ENCODE measurements at places on chromosomes 4 and X. TPM values are rescaled to one million over a fixed set of nuclear protein-coding genes. Genes with fewer than 3 reads are reported as not detected.

GRCh38 chr4:5865896-5866599 lies 26.8 kb downstream of the CRMP1 start:
- DNase-seq, result no peak

Gene GAGE12J
- not detected for total RNA-seq

DNA sequence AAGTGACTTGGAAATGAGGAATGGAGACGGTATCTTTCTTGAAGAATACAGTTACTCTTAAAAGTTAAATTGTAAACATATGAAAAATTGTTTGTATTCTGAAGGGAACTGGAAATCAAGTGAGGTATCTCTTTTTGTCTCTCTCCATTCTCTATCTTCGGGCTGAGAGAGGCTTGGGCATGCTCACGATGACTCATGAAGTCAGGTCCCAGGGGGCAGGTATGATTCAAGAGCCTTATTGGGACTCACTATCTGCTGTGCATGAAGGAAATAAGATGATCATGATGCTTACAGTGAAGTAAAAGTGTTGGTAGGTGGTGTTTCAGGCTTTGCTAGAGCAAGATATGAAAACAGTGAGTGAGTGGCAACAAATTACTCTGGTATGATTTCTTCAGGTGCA lies 200.4 kb upstream of the PITX2 start:
- DNase-seq, result no peak

Gene GPR82
- total RNA-seq, result 0.25 TPM

DNA sequence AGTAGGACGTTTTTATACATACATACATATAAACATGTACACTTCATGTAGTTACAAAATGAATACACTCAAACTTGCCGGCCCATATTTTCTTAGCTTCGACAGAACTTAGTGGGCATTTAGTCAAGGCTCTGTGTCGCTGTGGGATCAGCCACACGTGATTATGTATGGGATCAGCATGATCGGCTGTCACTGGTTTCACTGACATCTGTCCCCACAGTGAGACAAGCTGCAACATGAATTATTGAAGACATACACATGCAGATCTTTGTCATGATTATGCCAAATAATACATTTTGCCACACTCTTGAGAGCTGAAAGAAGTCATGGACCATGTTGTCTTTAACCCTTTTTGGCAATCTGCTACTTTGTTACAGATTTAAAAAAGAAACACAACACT lies 38.2 kb upstream of the NAA11 start:
- DNase-seq, result no peak

DNA sequence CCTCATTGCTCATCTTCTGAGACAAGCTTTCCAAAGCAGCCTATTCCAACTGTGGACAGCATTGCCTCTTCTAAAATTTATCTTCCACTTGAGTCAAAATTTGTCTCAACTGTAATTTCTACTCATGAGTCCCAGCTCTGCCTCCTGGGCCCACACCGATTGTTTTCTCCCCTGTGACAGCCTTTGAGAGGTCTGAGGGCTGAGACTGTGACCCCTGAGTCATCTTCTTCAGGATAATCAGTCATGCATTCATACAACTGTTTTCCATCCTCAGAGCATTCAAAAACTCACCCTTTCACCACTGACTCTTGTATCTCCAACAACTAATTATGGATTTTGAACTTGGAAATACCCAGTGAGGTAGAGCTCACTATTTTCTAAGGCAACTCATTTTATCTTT lies 228.1 kb downstream of the EDA2R start:
- no peak for DNase-seq

DNA sequence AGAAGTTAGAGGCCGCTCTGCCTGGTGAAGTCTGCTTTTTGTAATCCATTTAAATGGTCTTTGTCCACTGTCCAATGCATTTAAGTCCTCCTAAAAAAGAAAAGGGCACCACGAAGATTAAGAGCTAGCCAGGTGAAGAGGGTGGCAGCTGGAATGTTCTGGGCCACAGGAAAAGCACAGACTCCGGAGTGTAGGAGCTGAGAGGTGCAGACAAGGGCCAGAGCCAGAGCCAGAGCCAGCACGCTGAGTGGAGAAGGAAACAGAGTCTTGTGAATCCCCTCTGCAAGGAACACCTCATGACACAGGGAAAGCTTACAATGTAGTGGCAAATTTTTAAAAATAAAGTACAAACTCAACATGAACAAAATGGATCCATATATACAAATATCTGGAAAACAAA lies 83.6 kb downstream of the TSPAN5 start:
- no peak for DNase-seq

DNA sequence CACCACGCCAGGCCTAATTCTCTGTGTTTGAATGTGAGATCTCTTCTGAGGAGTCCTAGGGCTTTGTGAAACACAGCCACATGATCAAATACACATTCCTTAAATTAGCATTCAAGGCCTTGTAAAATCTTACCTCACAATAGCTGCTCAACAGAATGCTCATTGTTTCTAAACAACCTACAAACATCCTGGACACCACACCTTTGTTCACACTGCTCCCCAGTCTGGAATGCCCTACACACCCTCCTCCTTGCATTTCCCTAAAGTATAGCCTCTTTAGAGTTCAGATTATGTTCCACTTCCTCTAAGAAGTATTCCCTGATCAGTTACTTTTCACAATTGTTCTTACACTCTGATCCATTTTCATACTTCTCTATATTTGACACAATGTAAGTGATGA lies 110.6 kb downstream of the AGTR2 start:
- DNase-seq, result no peak

DNA sequence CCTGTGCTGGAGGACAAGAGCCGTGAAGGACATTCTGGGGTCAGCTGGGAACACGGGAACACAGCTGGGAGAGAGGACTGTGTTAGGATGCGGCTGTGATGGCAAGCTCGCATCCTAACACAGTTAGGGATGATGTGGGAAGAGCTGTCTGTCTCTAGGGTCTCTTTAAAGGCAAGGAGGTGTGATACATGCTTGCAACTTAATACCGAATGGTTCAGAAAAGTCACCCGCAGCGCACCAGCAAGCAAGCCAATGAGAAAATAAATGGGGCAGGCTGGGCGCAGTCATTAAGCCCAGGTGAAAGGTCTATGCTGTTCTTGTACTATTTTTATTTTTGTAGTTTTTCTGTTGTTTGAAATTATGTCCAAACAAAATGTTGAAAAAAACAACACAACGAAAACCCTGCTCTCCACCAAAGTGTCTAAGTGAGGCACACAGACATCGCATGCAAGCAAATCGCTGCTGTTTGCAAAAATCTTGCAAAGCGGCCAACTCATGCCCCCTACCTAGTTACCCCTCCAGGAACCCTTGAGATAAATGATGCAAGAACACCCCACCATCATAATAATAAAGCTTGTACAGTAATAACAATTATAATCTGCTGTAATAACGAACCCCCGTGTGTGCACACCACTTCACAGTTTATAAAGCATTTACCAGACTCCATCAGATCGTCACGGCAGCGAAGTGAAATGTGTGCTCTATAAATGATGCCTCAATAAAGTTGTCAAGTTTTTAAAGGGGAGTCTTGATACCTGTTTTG lies 17.9 kb upstream of the ADRA2C start:
- no peak for DNase-seq

DNA sequence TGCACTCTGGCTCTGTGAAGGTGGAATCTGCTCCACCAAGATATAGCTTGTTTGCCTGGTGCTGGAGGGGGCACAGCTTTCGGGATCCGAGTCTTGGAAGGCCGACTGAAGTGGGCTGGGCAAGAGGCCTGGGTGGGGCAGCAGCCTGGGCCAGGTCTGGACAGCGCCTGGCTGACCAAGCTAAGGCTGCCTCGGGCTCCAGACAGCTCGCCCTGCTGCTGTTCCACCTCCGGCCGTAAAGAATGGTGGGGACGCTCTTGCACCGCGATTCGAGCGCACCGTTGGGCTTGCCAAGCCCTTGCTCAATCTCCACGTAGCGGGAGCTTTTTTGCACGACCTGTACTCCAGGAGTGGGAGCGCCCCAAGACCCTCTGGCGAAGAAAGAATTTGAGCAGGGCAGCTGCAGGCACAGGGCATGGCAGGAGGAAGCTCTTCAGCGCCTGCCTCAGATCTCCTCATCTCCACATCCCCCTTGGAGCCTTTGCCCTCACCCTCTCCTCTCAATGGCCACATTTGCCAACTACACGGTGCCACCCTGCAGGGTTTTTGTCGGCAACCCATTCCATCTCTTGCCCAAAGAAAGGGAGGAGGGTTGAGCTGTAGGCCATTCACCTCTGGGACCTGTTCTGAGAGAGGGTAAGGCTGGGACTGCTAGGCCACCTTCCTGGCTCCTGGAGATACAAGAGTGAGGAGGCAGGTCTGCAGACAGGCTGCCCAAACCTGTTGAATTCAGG lies 18.9 kb downstream of the CNGA2 start:
- DNase-seq, result no peak

Gene MAGEC1
- total RNA-seq, result not detected

Gene FOXR2
- not detected for total RNA-seq

- DNase-seq, result no peak
Measured at GRCh38 chrX:151676196-151676595, 19.1 kb upstream of the PRRG3 start.

- DNase-seq, result no peak
Measured at GRCh38 chr4:105496899-105497298, 23.0 kb upstream of the PPA2 start.

DNA sequence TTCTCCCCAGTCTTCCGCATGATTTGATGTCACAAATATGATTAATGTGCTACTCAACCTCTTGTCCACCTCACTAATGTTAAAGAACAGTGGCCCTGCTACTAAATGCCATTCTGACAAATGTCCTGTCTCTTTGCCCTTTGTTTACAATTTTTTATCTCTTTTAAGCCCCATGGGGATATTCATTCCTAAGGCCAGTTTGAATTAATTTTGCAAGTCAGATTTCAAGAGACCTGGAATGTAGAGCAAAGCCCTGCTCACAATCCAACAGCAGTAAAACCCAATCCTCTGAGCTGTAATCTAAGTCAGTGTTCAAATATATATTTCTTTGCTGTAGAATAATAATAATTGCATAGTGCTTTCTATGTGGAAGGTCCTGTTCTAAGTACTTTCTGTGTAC lies 81.2 kb downstream of the LDB2 start:
- no peak for DNase-seq

Gene TAF9B
- 20.8 TPM for total RNA-seq

Gene TBL1X
- 45.5 TPM for total RNA-seq

GRCh38 chr4:67054896-67055295 lies 490.4 kb downstream of the CENPC start:
- DNase-seq, result no peak

GRCh38 chrX:110402850-110403221 lies 44.2 kb downstream of the RTL9 start:
- no peak for DNase-seq

- no peak for DNase-seq
Measured at GRCh38 chrX:119870626-119871131, 854 bp downstream of the RNF113A start.

GRCh38 chrX:56226980-56227379 lies 5.2 kb upstream of the KLF8 start:
- no peak for DNase-seq

DNA sequence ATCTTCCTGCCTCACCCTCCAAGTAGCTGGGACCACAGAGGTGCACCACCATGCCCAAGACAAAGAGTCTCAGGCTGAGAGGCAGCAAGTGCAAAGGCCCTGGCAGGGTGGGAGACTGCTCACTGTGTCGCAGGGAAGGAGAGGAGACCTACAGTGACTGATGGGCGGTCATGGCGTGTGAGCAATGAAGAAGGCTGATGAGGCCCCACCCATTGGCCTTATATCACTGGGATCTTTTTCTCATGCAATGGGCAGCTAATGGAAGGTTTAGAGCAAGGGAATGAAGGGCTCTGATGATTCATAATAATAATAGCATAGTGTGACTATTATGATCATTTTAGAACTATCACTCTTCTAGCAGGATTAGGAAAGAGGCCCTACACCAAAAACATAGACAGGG lies 20.9 kb downstream of the FAM9C start:
- DNase-seq, result no peak

GRCh38 chr4:27327421-27328181 lies 467.0 kb downstream of the STIM2 start:
- no peak for DNase-seq

GRCh38 chrX:49161632-49162031 lies 926 bp upstream of the MAGIX start:
- DNase-seq, result no peak

GRCh38 chr4:67779631-67780030 lies 25.4 kb upstream of the GNRHR start:
- no peak for DNase-seq

DNA sequence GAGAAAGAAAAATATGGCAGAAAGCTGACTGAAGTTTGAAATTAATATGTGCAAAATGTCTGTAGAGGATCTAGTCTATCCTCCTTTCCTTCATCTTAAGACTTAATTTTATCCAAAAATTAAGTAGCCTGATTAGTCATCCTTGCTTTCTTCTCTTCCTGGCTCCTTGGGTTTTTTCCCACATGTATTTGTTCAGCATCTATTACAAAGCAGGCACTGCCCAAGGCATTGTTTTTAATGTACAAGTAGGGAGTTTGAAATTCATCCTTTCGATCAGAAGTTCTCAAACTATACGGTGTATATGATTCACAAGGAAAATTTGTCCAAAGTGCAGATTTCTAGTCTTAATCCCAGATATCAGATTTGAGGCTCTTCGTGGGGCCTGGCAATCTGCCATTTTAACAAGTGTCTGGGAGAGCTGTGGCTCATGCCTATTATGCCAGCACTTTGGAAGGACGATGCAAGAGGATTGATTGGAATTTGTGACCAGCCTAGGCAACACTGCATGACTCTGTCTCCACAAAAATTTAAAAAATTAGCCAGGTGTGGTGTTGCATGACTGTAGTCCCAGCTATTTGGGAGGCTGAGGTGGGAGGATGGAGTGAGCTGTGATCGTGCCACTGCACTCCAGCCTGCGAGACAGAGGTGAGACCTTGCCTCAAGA lies 19.4 kb upstream of the YTHDC1 start:
- no peak for DNase-seq

DNA sequence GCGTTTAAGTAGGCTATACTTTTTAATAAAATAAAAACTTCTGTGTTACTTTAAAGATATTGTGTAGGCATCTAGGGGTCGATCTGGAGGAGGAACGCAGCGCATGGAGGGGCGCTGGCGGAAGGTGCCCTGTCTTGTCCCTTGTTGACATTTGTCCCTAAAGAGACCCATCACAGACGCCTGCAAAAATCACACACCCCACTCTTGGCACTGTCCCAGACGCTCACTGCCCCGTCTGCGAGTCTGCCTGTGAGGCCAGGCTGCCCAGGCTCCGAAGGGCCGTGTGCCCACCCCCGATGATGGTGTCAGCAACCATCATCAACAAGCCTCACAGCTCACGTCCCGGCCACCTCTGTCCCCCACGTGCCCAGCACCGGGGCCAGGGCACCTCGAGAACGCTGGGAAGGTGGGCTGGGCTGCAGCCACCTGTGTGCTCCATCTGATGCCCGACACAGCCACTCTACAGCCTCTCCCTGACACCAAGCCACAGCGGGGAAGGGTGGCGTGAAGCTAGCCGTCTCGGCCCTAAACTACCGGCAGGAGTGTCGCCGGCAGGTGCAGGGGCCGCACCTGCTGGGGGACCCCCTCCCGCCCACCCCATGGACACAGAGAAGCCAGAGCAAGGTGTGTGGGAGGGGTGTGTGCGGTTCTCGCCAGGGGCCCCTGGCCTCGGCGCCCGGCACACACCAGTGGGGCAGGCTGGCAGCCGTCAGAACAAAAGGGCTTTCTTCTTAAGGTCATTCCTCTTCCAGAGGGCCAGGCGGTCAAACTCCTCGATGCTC lies 26.8 kb upstream of the AFAP1 start:
- DNase-seq, result no peak

GRCh38 chr4:156169861-156170260 lies 216.2 kb upstream of the CTSO start:
- DNase-seq, result no peak
